ENCODE measurements at places on chromosomes 4 and X.

GRCh38 chr4:11299836-11300235, 128.9 kb downstream of the HS3ST1 start:
- DNase-seq = no peak

DNA sequence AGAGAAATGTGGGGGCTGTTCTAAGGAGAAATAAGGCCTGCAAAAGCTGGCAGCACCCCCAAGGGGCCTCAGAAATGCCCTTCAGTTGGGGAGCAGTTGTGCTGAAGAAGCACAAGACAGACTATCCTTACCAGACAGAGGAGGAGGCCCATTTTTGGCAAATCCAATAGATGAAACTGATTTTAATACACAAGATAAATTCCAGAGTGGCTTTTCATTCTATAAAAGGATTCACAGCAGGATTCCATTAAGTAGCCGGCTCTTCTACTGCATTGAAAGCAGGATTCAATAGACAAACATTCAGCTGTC, 8.1 kb downstream of the SEPTIN6 start:
- no peak for DNase-seq

- no peak for DNase-seq
Measured at GRCh38 chr4:174314770-174315169, 31.1 kb downstream of the CEP44 start.

DNA sequence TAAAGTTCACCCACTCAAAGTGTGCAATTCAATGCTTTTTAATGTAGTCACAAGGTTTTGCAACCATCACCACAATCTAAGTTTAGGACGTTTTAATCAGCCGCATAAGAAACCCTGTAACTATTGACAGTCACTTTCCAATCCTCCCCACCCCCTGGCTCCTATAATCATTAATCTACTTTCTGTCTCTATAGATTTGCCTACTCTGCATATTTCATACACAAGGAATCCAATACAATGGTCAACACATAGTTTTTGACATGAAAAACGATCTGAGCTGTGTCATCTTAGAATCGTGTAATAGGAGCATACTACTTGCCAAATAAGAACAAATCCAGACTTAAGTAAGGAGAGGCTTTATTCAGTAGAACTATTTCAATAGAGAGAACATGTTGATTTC, 47.6 kb downstream of the ANXA3 start:
- no peak for DNase-seq

DNA sequence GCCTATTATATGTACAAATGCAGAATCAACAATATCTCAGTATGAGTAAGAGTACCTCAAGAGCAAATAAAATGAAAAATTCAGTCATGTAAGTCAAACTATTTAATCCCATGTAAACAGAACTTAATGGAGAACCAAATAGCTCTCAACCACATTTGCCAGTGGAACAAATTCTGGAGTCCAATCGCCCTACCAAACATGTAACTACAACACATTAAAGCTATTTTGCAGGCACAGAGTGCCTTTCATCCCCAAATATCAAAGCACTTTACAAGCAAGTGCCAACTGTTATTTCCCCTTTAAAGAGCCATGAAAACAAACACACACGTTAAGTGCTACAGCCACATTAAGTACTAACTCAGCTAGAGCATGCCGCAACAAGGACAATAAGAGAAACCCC, 51.3 kb downstream of the PCDH19 start:
- no peak for DNase-seq

- DNase-seq = no peak
Measured at GRCh38 chr4:90084967-90085295, 42.3 kb upstream of the CCSER1 start.

- no peak for DNase-seq
Measured at GRCh38 chrX:85977218-85977617, 70.1 kb downstream of the CHM start.

DNA sequence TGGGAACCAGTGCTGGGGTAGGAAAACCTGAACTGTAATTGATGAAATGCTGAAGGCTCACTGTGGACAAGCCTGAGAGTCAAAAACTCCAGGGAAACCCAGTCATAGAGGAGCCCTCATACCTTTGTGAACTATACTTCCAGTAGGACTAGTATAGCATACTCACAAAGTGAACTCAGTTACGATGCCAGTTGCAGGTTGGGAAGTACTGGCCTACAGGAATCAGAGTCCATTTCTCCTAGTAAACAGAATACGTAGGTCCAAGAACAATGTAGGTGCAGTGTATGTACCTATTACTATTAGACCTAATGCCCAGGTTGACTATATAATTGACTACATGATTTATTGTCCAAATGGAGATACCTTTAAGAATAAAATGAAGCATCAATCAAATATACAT, 8.5 kb upstream of the ANKRD17 start:
- DNase-seq = no peak

GRCh38 chr4:151173871-151174270, 74.4 kb downstream of the RPS3A start:
- DNase-seq = no peak

GRCh38 chr4:100823066-100823992, 305.5 kb upstream of the EMCN start:
- no peak for DNase-seq

- DNase-seq = no peak
Measured at GRCh38 chrX:144840616-144841015, 406.7 kb upstream of the SPANXN1 start.

DNA sequence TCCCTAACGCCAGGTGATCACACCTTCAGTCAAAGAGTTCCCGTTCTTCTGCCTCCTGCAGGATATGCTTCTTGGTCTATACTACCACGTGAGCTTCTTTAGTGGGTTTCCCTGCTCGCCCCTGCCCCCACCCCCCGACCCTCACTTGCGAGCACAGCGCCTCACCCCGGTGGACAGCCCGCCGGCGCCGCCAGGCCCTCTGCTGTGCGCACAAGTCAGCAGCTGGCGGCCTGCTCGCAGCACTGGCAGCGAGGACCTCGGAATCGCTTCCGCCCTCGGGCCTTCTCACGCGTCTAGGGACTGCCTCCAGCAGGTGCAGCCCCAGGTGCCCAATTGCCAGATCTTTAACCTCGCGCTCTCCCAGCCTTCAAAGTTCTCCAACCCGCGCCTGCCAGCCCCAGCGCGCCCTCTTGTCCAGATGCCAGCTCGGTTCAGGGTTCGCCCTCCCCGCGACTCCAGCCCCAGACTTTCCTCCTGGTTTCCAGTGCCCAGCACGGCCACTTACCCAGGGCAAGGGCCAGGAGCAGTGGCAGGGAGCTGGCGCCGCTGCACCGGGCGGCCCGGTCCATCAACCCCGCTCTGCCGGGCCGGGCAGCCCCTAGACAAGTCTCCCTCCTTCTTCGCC, 454 bp downstream of the BTC start:
- no peak for DNase-seq

- DNase-seq = no peak
Measured at GRCh38 chr4:159778298-159778697, 675.4 kb downstream of the RAPGEF2 start.

- DNase-seq = no peak
Measured at GRCh38 chrX:154036513-154036912, 16.8 kb upstream of the IRAK1 start.

DNA sequence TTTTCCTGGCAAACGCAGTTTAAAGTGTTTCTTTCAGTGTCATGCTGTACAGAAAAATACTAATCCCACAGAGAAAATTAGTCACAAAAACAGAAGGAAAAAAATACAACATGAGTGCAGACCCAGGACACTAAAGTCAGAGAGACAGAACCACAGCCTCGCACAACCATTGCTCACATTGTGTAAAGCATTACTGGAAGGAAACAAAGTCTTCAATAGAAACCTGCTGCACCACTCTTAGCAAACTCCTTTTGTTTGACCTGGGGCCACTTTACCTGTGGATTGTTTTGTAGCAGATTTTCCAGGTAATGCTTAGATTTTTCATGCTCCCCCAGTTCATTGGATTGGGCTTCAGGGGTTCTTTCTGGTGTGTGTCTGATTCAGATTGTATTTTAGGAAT, 131.8 kb upstream of the TMLHE start:
- no peak for DNase-seq

DNA sequence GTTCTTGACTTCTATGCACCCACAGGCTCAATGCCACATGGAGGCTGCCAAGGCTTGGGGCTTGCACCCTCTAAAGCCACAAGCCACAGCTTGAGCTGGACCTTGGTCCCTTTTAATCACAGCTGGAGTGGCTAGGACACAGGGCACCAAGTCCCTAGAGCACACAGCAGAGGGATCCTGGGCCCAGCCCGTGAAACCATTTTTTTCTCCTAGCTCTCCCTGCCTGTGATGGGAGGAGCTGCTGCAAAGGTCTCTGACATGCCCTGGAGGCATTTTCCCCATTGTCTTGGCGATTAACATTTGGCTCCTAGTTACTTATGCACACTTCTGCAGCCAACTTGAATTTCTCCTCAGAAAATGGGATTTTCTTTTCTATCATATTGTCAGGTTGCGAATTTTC, 410.9 kb downstream of the GRID2 start:
- no peak for DNase-seq

DNA sequence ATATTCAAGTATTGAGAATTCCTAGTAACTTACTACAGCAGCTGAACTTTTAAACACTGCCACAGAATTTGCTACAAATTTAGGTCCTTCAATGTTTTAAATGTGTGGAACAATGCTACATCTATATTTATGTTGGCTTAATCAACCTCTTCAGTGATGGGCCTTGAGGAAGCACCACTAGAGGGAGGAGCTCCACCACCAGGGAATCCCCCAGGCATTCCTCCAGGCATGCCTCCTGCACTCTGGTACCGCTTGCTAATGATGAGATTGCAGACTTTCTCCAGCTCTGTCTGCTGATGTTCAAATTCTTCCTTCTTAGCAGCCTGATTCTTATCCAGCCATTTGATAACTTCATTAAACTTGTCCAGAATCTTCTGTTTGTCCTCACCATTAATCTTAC, 190.8 kb downstream of the HTR2C start:
- no peak for DNase-seq

DNA sequence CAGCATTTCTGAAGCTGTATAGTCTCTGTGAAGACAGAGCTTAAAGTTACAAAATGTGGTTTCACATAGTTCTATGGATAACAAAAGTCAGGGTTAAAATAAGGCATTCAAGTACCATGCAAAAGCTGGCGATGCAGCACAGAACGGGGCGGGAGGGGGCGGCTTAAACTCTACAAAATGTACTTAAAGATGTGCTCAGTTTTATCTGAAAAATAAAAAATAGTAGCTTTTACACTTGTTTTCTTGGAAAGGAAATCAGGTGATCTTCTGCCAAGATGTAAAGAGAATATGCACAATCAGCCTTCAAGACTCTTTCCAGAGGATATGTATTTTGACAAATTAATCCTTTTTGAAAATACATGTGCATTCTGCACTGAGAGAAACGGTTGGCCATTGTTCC, 301.7 kb upstream of the EMCN start:
- no peak for DNase-seq

GRCh38 chrX:154368630-154369448, 5.6 kb downstream of the FLNA start:
- no peak for DNase-seq

GRCh38 chr4:1126506-1126905, 13.1 kb upstream of the RNF212 start:
- no peak for DNase-seq

GRCh38 chrX:147935156-147935758, 23.5 kb downstream of the FMR1 start:
- no peak for DNase-seq

- no peak for DNase-seq
Measured at GRCh38 chr4:139839403-139840031, 173.9 kb downstream of the MGST2 start.

GRCh38 chr4:187175197-187175596, 451.5 kb upstream of the FAT1 start:
- DNase-seq = no peak

- DNase-seq = no peak
Measured at GRCh38 chr4:8383451-8384160, 56.9 kb downstream of the ACOX3 start.

- DNase-seq = no peak
Measured at GRCh38 chr4:142418697-142419096, 427.4 kb downstream of the INPP4B start.

DNA sequence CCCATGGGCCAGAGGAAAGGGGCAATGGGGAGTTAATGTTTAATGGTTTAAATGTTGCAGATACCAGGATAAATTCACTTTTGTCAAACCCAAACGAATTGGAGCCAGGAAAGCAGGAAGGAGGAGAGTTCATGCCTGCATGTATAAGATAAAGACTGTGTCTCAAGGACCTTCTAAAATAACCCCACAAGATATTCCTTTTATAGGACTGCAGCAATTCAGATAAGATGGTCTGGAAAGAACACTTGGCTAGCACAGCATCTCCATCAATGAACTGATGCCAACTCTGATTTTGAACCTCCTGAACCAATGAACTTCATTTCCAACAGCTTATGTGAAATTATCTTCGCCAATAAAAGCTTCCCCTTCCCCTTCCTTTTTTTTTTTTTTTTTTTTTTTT, 31.3 kb upstream of the LONRF3 start:
- no peak for DNase-seq

DNA sequence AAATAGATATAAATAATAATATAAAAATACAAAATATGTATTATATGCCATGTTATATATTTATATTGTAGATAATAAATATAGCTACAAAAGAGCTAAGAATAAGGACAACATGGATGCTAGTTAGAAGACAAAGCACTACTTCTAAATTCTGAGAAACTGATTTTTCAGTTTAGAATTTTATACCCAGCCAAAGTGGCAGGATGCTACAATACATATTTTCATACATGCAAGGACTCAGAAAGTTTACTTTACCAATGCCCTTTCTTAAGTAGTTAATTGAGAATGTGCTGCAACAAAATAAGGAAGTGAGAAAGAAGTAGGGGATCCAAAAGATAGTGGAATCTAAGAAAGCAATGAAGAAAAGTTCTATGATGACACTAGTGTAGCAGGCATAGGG, 64.5 kb downstream of the PDE5A start:
- DNase-seq = no peak

All from NCI-H2081 treated with DMSO at 0.1 percent for 48 hours (cell line).